ENCODE measurements at places on chromosomes 16 and 17.

DNA sequence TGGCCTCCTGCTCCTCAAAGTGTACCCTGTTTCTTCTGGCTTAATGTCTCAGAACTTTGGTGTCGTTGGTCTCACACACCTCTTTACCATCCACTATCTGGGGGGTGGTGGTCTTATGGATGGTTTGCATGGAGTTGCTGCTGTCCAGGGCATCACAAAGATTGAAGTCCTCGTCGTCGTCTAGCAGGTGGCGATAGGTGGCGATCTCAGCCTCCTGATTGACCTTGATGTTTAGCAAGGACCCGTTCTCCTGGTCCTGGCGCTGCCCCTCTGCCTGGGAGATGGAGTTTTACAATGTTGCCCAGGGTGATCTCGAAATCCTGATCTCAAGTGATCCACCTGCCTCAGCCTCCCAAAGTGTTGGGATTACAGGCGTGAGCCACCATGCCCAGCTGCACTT is 31.1 kb upstream of the HELZ start:
- DNase-seq: no peak

- no peak for DNase-seq
Observed at GRCh38 chr17:76867578-76868175, 527 bp upstream of the MGAT5B start.

- no peak for DNase-seq
Observed at GRCh38 chr17:6501359-6501758, 55.0 kb downstream of the PITPNM3 start.

DNA sequence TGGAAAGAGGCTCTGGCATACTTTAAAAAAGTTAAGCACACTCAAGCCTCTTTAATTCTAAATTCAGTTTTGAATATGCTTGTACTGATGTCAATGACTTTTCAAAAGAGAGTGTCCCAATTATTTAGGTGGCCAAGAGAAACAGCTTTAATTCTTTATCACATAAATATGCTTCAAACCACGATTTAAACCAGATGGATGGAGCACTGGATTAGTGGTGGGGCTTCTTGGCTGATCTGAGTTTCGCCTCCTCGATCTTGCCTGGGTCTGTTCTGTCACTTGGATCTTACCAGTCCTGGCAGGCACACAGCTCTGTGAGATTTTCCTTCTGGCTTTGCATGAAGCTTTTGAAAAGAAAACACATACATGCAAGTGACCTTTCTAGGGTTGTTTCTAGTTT is 467.8 kb downstream of the MAF start:
- DNase-seq: no peak

DNA sequence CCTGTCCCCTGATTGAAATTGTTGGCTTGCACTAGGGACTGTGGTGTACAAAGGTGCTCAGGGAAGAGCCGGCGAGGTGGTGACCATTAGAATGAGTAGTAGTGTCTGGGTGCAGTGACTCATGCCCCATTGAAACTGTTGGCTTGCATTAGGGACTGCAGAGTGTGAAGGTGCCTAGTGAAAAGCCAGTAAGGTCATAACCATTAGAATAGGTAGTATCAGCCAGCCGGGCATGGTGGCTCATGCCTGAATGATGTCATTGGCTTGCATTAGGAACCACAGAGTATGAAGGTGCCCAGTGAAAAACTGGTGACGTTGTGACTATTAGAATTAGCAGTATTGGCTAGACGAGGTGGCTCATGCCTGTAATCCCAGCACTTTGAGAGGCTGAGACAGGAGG is 78.9 kb downstream of the ABCC6 start:
- no peak for DNase-seq

- DNase-seq: no peak
Observed at GRCh38 chr17:1532836-1533602, 16.6 kb upstream of the INPP5K start.

DNA sequence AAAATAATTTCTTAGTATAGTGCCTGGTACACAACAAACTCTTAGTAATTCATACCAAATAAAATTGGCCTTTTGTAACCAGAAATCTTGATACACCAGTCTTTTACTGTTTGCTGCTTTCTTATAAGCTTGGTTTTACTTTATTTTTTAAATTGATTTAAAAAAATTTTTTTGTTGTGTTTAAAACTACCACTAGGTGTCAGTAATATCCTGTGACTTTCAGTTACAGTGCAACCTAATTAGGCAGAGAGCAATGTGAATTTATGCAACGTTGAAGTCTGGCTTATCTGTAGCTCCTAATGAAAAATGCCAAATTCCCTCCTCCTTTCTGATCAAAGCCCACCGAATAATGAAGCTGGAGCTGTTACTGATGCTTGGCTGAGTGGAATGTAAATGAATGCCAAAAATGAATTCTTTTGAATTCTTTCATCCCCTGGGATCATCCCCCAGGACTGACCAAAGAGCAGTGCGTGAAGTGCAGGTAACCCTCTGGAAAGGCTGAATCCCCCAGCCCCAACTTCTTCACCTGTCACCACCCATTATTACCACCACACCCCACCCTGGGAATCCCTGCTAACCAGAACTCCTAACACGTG is 3.8 kb downstream of the ERCC4 start:
- no peak for DNase-seq

DNA sequence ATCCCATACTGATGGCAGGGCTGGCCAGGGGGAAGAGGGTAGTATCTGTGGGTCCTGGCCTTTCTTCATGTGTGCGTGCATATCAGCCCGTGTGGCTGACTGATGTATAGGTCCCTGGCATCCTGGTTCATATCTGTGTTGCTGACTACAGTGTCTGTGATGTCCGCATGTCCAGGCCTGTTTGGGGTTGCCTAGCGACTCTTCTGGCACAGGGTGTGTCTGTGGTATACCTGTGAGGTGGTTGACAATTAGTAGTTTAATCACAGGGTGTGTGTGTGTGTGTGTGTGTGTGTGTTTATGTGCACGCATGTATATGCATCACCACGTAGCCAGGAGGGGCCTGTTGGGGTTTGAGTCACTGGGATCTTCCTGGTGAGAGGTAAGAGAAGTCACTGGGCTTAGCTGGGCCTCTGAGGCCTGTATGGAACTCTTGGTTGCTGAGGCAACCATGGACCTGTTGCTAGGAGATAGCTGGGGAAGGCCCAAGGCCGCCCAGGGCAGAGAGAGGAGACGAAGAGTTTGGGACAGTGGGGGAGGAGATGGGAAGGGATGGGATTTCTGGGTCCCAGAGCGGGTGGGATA is 603 bp upstream of the TMEM95 start:
- no peak for DNase-seq

- DNase-seq: no peak
Observed at GRCh38 chr16:85479972-85480726, 133.0 kb upstream of the GSE1 start.

DNA sequence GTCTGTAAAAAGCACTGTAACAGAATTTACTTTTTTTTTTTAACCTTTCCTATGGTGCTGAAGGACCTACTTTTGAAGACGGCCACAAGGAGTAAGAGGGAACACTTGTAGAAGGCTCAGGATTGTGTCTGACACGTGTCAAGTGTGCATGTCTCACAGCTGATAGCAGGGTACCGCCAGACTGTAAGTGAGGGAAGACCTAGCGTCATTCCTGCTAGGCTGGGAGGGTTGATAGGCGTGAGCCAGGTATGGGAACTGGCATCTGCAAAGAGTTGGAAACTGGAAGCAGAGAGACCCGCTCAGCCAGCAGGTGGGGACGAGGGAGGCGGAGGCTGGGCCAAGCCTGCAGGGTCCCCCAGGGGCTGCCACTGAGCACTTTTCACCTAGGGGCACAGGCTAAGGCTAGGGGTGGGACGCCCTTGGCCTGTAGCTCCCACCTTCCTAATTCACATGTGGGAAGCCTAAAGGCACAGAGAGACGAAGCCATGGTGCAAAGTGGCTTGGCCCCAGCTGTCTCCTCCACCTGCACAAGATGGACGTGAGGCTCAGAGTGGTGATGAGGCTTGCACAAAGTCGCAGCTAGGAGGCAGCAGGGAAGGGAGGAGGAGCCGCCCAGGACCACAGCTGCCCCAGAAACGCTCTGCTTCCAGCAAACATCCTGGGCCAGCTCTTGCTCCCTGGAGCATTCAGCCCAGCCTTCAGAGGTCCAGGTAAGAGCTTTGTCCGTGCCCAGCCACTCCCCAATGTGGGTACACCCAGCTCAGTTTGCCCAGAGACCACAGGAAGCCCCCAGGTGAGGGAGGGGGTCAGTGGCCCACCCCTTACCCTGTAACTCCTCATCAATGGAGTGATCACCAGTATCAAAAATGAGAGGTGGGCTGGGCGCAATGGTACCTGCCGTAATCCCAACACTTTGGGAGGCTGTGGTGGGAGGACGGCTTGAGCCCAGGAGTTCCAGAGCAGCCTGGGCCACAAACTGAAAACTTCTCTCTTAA is 18.9 kb downstream of the VASN start:
- DNase-seq: no peak

DNA sequence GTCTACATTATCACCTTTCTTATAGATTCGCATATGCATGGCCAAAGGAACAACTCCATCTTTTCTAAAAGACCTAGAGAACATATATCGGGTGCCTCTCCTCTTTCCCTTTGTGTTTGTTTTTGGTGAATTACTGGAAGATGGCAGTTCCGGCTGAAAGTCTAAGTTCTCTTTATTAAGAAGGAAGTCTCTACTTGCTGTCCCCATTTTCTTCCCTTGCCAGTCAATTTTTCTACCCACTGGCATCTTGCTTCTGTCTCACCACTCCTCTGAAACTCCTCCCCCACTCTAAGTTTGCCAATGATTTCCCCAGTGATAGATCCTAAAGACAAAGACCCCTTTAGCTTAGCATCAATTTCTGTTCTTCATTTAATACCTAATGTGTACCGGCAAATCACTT is 93.9 kb upstream of the CORO6 start:
- DNase-seq: no peak

DNA sequence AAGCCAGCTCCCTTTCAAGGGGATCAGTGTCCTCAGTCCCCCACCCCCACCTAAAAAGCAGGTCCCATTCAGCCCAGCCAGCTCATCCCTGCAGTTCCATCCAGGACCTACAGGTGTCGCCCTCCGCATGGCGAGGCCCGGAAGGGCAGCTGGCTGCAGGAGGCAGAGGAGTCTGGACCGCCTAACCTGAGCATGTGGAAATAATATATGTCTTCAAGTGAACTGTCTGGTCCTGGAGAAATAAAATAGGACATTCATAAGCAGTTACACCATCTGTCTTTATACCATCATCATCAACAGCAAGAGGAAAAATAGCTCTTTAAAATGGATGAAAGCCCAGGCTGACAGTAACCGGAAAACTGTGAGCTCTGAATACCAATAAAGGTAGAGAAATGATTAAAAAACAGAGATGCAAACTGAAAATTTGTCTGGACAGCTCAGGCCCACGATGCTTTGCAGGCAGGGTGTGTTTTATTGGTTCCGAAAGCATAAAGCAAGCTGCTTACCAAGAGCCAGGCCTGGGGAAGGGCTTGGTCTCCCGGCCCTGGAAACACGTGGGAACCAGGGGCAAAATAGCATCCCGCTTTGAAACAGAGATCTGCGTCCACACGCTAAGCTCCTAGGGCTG is 215.2 kb downstream of the ZFHX3 start:
- DNase-seq: peak; percentile 21

DNA sequence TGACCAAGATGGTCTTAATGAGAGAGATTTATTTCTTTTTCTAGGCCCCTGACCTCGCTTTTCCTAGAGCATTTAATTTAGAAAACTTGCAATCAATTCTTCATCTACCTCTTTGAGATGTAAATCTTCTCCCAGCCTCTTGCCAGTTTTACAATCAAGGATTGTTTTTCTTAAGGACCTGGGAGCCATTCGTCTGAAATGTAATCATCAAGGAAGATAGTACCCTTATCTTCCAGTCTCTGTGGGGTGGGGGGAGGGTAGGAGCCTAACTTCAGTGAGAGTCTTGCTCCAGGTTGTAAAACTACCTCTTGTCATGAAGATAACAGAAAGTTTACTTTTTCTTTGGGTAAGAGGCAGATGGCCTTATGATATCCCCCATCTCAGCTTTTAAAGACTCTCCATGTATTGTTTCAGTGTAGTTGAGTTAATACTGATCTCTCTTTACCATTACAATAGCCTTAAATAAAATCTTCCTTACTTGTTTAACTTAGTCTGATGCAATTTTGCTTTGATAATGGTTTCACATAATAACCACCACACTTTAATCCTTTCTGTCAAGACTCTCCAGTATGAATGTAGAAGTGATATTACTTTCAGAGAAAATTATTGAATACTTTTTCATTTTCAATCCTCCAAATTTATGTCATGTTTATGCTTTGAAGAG is 110.2 kb upstream of the CPHXL start:
- DNase-seq: no peak

DNA sequence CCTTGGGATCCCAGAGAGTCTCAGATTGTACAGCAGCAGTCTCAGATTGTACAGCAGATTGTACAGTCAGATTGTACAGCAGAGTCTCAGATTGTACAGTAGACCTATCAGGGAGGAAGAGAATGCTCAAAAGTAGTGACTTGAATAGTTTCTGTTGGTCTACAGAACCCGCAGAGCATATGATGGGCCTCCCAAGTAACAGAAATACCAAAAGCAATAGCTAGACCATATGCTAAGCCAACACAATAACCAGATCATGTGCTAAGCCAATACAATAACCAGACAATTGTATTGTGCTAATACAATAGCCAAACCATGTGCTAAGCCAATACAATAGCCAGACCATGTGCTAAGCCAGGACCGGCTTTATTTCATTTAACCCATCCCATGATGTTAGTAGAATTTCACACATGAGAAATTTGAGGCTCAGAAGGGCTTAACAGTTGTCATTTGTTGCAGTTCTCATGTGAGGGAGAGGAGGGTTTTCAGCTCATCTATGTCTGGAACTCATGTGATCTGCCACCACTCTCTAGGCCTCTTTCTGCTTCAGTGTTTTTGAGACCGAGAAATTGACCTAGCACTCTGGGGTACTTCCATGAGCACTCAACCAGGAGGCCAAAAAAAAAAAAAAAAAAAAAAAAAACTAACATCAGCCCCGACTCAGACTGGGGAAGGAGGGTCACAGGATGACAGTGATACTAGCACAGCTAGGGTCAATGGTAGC is 144.0 kb downstream of the SOX9 start:
- DNase-seq: no peak

- no peak for DNase-seq
Observed at GRCh38 chr17:70683936-70684335, 514.6 kb downstream of the KCNJ2 start.

All from stimulated activated CD4-positive, alpha-beta T cell treated with anti-CD3 and anti-CD28 coated beads, TNF-alpha, amount 100 ng/mL, for 1 hour (primary cell).